ENCODE measurements at places on chromosomes 6 and 20.

DNA sequence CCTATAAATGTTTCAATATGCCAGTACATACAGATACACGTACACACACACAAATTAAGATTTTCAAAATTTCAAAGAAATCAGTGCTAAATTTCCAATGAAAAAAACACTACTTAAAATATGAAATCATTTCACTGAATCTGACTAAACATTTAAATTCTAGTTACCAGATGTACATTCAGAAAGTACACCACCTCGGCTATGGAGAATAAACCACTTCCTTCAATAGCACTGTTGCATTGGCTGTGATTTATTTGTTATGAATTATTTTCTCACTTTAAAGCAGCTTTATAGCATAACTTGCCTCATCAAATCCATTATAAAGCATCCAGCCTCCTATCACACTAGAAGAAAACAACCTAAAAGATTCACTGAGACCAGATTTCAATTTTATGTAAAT lies 36.6 kb downstream of the HBS1L start:
- DNase-seq, result no peak

GRCh38 chr6:44353336-44353735 lies 10.9 kb downstream of the SPATS1 start:
- DNase-seq, result no peak

GRCh38 chr20:10508468-10509251 lies 73.6 kb downstream of the SLX4IP start:
- no peak for DNase-seq

DNA sequence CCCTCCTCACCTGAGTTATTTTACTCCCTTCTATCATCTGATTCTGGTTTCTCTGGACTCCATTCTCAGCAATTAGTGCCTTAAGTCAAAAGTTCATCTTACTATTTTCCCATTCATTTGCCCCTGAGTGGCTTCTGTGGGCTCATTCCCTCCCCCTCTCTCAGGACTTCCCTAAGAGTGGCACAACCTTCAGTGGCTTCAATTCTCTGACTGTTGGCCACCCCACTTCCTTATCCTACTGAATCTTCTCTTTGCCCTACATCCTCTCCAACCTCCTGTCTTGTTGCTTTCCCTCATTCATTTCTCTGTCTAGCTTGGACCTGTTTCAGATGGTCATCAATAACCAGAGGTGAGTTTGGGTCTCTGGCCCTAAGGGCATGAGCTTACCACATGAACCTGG lies 61.1 kb upstream of the GLP1R start:
- DNase-seq, result no peak

DNA sequence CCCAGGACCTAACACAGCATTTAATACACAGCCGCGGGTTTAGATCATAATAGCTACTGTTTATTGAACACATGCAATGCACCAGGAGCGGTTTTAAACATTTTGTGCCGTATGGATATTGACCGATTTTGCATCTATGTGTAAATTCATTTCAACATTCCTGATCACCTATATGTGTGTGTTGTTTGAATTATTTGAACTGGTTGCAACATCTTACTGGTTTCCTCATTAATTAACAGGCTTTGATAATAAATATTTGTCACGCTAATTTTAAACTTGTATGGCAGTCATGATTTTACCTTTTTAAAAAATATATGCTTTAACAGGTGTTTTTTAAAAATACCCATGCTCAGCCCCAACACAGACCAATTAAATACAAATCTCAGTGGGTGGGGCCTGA lies 35.8 kb downstream of the CPNE5 start:
- DNase-seq, result no peak

- no peak for DNase-seq
Measured at GRCh38 chr6:122747573-122747972, 31.9 kb upstream of the FABP7 start.

DNA sequence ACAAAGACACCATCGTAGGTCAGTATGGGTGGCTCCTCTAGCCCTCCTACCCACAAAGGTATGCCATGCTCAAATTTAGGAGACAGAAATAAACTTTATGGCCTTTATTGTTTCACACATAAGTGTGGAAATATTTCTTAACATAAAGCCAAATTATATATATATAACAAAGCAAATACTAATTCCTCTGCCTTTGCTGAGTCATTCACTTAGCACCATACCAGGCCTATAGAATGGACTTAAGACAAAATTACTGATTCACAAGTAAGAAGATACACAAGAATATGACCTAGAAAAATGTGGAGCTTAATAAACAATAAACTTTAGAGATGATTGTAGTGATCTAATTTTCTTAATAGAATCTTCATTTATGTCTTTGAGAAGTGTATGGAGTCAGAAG lies 5.2 kb downstream of the FRK start:
- no peak for DNase-seq

- no peak for DNase-seq
Measured at GRCh38 chr6:125246566-125246965, 55.2 kb downstream of the HDDC2 start.

DNA sequence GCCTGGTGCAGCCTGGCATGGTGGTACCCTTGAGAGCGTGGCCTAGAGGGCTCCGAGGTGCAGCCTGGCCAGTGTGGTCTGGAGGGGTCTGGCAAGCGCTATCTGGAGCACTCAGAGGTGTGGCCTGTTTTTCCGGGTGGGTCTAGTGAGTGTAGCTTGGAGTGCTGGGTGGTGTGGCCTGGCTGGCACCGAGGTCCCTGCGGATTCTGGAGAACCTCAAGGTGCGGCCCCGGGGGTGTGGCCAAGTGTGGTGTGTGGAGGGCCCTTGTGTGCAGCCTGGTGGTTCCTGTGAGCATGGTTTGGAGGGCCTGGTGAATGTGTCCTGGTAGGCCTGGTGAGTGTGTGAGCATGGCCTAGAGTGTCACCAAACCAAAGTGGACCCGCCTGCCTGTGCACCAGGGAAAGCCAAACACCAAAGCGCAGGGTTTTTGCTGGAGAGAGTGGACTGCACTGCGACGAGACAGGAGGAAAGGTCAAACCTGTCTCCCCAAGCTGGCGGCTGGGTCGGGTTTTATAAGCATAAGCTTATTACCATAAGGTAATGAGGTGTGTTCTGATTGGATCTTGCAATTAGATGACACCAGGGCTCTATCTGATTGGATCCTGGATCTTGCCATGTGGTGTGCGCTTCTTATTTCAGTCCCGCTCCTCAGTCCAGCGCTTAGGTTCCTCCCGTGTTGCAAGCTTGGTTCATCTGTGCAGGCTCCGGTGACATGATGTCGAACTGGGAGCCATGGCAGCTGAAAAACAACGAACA lies 35.7 kb downstream of the IGF2R start:
- no peak for DNase-seq

- no peak for DNase-seq
Measured at GRCh38 chr6:167034056-167034455, 34.9 kb downstream of the CEP43 start.

DNA sequence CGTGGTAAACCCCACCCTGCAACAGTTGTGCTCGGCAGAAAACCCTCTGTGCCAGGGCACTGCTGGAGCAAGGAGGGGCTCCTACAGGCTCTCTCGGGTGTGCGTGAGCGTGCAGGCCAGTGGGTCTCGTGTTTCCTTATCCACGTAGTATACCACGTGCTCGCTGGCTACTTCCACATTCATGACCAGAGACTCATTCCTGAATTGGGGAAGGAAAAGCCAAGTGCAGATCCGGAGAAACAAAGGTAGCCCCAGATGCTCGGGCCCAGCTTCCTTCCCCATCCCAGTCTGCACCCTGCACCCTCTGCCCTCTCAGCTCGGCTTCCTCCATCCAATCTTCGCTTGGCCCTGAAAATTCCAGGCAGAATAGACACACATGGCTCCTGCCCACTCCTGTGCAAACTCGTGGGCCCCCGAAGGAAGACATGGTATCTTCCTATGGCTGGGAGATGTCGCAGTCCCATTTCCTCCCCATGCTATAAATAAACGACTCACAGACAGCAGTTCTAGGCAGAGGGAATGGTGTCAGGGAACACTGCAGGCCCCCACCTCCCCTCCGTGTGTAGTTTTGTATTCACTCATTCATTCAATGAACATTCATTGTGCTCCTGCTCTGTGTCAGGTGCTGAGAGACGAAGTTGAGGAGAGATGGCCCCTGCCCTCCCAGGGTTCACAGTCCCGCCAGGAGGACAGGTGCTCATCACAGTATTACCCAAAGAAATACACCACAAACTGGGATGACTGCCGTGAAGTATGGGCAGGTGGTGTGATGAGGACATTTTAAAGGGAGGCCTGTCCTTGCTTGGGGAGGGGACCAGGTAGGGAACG lies 29.6 kb downstream of the NPEPL1 start:
- DNase-seq, result no peak

- DNase-seq, result no peak
Measured at GRCh38 chr6:21942897-21943296, 349.3 kb downstream of the SOX4 start.

DNA sequence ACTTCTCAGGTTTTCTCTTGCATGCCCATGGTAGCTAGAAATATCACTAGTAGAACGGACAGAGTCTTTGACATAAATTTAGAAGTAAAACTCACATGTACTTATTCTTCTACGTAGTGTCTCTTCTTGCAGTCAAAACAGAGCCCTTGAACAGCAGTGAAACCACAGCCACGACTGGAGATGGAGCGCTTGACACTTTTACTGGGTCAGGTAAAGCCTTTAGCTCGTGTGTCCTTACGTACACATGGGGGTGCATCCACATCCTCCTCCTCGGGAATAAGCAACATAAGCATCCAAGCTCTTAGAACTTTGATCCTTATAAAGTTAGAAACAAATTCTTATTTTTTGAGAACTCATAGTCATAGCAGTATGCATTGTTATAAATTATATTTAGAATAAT lies 215.3 kb downstream of the EYA4 start:
- DNase-seq, result no peak

- no peak for DNase-seq
Measured at GRCh38 chr6:123715006-123715863, 78.5 kb upstream of the TRDN start.

- peak; percentile 57 for DNase-seq
Measured at GRCh38 chr6:11366183-11366933, 133.9 kb upstream of the NEDD9 start.

DNA sequence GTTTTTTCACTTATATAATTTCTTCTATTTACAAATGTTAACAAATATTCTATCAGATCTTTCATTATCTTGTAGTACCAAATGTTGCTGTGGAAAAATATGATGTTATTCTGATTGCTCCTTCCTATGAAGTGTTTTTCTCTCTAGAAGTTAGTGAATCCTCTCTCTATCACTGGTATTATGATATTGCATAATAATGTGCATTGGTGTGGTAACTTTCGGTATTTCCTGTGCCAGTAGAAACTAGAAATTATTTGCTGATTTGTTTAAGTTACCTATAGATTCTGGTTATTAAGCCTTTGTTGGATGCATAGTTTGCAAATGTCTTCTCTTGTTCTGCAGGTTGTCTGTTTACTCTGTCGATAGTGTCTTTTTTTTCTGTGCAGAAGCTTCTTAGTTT lies 342.5 kb downstream of the CENPW start:
- no peak for DNase-seq

DNA sequence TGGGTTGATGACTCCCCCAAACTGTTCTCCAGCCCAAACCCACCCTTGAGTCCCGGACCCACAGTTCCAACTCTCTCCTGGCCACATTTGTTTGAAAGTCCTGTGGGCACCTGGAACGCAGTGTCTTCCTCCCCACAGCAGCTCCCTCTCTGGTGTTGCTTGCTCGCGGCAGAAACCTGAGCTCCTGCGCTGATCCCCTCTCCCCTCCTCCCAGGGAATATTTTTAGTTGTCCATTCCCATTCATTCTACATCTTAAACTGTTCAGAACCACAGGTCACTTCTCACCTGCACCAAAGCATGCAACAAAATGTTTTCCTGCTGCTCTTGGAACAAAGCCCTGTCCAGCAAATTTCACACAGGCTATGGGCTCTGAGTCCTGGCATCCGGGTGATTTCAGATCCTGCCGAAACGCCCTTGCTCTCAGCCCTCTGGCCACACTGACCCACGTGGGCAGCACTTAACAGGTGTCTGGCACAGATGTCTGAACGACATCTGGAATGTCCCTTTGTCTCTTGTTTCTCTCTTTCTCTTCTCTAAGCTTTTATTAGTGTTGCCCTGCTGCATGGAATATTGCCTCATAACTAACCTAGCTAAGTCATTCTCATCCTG lies 27.0 kb upstream of the PMEPA1 start:
- DNase-seq, result no peak

- DNase-seq, result no peak
Measured at GRCh38 chr6:168616816-168617765, 176.1 kb downstream of the SMOC2 start.

All from stimulated activated CD4-positive, alpha-beta T cell treated with anti-CD3 and anti-CD28 coated beads, Interleukin-2, amount 100 ng/mL, for 4 hours (primary cell).